Right cardiac atrium (tissue), 5 donors: ENCODE measurements at places on chromosomes 7 and 10.

- no peak for DNase-seq
Measured at GRCh38 chr7:29957521-29958310, 31.9 kb downstream of the SCRN1 start.

DNA sequence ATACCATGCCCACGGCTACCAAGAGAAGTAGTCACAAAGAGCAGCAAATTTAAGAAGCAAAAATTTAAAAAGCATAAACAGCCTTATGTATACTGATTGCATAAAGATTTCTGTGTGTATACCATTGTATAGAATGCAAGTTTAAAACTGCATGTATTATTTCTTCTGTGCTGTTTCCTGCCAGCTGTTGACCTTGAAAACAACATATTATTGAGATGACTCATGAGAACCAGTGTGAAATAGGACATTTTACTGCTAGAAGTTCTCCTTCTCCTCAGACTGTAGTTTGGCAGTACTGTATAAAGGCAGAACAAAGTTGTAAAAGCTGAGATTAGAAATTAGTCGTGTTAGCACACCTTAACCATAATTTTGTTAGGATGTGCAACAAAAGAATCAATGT, 42.3 kb upstream of the SGCE start:
- no peak for DNase-seq

- no peak for DNase-seq
Measured at GRCh38 chr10:11425676-11426075, 185.8 kb downstream of the USP6NL start.

DNA sequence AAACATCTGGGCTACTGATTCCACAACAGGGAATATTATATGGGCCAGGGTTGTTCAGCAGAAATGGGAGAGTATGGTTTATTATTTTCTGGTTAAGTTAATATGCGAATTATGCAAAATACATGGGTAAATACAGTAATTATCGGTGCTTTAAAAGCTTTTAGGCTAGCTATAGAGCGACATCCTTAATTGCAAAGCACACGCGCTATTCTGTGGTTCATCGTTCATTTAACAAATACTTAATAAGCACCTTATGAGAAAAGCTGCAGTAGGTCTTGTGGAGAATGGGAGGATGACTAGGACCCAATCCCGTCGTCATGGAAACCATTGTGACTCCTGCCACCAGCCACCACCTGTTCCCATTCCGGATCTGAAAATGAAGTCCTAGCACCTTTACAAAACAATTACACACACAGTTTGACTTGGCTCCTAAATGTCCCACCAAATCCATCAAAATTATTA, 623 bp upstream of the CEP41 start:
- no peak for DNase-seq

GRCh38 chr7:106126170-106126938, 14.2 kb upstream of the SYPL1 start:
- DNase-seq, result no peak

DNA sequence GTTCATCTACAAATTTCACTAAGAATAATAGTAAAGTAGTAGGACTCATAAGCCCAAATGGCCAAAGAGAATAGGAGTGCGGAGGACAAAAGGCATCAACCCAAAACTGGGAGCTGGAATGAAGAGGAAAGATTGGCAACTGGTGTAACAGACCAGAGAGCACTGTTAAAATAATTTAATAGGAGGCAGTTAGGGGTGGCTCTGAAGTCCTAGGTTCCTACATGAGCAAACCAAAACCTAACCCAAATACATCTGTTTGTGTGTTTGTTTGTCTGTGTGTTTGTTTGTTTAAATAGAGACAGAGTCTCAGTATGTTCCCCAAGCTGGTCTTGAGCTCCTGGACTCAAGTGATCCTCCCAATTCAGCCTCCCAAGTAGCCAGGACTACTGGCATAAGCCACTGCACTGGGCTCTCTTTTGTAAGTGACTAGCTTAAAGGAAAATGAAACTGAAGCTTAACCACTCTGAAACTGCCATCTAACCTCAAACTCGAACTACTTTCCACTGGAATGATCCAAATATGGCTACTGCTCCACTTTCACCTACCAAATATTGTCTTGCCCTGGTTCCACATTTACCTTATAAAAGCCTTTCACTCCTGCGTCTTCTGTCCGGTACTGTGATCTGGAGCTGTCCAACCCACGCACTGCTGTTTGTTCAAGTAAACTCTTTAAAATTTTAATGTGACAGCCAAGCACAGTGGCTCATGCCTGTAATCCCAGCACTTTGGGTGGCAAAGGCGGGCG, 94.9 kb downstream of the AKR1D1 start:
- DNase-seq, result no peak

DNA sequence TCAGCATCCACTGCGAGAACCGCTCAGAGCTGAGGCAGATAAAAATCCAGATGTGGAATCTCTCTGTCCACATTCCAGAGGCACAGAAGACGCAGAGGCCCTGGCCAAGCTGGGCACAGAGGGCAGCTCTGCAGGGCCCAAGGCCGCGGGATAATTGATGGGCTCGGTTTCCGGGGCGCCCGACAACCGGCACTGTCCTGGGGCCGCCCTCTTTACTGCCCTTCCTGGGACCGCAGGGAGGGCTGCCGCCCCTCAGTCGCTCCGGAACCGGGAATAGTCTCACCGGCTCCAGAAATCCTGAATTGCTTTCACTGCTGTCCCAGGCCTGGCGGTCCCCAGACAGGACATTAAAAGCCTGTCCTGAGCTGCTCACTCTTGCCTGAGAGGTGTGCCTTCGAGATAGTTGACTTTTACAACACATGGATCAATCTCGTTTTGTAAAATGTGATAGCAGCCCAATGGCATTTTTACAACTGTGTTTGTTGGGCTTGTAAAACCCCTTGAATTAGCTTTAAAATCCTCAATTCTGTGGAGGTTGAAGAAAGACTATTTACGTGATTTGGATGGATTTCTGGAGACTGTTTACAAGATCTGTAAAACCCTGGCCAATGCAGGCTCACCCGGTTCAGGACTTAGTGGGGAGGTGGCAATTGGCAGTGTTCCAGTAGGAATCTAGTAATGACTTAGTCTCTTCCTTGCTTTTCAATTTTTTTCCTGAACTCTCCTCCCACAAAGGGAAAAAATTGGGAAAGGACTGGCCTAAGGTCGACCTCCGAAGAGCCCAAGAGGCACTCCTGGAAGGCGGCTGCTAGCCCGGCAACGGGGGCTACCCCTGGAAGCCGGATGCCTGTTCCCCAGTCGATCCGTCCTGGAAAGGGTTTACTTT, 1.4 kb upstream of the HOXA6 start:
- DNase-seq, result no peak

DNA sequence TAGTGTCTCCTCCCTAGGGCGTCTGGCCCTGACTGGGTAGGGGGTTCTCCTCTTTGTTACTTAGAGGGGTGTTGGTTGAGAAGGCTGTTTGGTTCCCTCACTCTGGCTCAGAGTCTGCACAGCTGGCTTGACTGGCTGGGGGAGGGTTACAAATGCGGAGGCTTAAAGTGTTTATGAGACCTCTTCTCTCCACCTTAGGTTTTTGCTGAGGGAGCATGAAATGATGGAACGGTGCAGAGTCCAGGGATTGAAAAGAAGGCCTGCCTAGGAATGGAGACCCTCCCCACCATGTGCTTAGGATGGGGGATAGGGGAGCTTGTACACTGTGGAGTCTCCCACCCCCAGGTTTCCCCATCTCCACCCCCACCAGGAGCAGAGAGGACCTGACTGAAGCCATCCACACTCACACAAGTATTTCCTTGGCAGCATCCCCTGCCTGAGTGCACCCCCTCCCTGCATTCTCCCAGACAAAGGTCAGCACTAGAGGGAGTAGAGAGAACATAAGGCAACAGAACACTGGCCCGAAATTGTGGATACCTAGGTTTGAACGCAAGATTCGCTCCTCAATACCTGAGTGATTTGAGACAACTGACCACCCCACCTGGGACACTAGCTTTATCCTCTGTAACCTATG, 1.7 kb upstream of the LDB1 start:
- no peak for DNase-seq

DNA sequence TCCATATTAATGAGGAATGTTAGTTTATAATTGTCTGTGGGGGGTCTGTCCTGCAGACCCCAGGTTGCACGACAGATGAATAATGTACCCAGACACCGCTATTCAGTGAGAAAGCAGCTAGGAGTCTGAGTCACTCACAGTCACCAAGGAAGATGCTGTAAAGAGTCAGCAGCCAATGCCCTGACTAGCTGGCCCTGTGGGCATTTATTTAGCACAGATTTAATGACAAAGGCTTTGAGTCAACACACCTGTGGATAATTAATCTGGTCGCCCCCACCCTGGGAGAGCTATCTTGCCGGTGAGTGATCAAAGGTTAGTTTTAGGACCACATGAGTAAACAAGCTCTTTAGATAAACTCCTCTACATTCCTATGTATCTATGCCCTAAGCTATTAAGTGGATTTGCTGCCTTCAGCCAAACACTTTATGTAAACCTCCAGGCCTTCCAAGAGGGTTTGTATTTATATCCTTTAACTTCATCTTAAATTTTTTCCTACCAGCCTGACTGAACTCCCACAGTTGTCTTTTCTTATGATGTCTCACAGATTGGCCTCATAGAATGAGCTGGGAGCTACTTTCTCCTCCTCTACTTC, 180.0 kb upstream of the ADCY1 start:
- DNase-seq, result no peak

GRCh38 chr7:150994141-150994837, 3.5 kb downstream of the NOS3 start:
- DNase-seq, result peak; percentile 71

DNA sequence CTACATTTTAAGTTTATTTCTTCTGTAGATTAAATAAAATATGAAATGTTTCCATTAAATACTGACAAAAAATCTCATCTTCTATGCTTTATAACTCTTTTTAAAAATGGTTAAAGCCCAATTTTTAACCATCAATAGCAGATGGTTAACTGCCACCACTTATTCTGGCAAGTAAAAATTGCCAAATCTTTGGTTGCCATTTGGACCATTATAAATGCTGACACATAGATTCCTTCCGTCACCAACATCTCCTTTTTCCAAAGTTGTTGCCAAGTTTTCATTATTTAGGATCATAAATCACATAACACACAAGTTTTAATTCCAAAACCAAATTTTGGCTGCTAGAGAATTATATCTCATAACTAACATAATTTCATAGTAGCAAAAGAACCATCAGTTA, 1614.3 kb downstream of the REEP3 start:
- no peak for DNase-seq

DNA sequence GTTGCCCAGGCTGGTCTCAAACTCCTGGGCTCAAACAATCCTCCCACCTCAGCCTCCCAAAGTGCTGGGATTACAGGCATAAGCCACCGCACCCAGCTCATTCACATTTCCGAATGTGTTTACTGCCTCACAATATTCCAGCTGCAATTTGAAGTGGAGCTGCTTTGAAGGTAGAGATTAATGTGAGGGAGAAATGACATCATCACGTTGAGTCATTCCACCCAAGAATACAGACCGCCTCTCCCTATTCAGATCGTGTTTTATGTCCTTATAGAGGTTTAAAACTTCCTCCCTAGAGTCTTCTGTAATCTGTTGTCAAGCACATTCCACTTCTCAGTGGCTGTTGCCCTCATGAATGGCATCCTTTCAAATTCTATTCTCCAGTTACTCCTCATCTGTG, 100.4 kb upstream of the PDGFA start:
- DNase-seq, result no peak

- no peak for DNase-seq
Measured at GRCh38 chr10:117264782-117265181, 23.9 kb downstream of the SLC18A2 start.

GRCh38 chr7:70570961-70571360, 561.0 kb upstream of the GALNT17 start:
- DNase-seq, result no peak

GRCh38 chr7:11192506-11192905, 218.8 kb downstream of the PHF14 start:
- DNase-seq, result no peak

GRCh38 chr10:94076325-94076841, 82.7 kb downstream of the PLCE1 start:
- peak; percentile 57 for DNase-seq

GRCh38 chr7:32533276-32534029, 38.2 kb downstream of the AVL9 start:
- DNase-seq, result no peak

GRCh38 chr7:96962221-96962885, 43.0 kb upstream of the DLX6 start:
- no peak for DNase-seq

- peak; percentile 43 for DNase-seq
Measured at GRCh38 chr7:92916770-92917224, 80.4 kb upstream of the CDK6 start.

DNA sequence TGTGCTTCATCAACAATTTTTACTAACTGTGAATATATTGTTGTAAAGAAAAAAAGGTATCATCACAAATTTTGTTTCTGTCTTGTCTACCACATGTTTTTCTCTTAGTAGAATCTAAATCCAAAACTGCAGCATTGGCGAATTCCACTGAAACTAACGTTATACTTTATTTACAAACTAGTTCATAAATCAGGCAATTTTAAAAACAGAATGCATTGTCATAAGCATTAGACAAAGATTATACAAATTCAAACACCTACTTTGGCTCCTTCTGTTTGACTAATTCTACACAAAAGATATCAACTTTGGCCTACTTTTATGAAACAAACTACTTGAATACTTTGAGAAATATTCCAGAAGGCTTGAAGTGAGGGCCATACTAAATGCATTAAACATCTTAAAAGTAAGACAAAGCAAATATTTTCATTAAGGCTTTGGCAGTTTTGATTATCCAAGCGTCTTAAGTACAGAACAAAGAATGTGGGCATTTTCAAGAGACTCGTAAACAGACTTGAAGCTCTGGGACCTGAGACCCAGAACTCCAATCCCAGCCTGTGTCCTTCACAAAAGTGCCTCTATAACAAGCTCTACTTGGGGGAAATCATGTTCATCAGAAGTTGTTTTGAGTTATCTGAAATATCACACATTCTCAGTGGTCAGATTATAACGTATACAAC, 81.0 kb downstream of the CPVL start:
- DNase-seq, result no peak

GRCh38 chr7:90271753-90272152, 26.8 kb downstream of the CFAP69 start:
- no peak for DNase-seq
